ENCODE measurements at places on chromosomes 12 and 14.

GRCh38 chr12:54616933-54617680 is 17.6 kb downstream of the LACRT start:
- DNase-seq: no peak

DNA sequence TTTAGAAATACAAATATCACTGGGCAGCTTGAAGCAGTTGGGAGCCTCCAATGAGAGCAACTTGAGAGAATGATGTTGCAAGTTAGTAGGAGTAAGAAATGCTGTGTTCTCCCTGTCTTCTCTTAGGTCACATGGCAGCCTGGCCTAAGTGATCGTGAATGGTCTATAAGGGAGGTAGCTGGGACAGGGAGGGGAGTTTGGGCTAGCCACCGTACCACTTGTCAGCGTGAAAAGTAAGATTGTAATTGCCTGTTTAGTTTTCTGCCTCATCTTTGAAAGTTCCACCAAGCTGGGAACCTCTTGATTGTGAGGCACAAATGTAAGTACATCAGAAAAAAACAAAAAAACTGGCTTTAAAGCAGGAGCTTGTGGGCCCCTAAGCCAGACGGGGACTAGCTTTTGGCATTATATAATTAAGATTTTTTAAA is 36.4 kb downstream of the MDM2 start:
- no peak for DNase-seq

GRCh38 chr12:56084958-56085543 is 5.1 kb downstream of the ERBB3 start:
- DNase-seq: no peak

- DNase-seq: no peak
Observed at GRCh38 chr12:6034596-6034995, 89.5 kb upstream of the ANO2 start.

DNA sequence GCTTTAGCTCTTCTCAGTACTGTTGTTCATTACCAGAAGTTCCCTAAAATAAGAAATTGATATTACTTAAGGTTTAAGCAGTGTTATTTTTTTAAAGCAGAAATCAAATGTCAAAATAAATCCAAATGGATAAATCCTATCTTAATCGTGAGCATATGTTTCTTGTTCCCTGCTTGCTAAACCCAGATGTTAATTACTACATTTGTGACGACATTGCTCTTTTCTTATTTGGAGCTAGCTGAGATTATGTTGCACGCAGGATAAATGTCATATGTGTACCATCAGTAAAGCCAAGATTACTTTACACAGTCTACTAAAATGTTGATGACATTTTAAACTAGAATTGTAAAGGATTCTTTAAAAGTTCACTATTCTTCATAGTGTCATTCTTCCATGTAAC is 157.5 kb downstream of the PLCZ1 start:
- no peak for DNase-seq

DNA sequence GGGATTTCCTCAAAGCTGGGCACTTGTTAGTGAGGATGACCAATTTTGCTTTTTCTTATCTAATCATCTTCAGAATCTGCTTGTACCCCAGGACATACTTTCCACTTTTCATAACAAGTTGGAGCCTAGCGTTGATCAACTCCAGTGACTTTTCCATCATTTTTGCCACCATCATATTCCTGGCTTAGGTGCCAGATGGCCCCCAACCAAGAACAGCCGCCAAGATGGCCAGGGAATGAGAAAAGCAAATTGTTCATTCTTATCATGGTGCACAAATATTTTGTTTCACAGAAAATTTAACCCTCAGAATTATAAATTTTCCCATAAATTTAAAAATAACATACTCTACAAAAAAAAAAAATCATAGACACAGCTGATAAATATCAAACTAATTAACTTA is 37.5 kb downstream of the SLC2A13 start:
- DNase-seq: no peak

DNA sequence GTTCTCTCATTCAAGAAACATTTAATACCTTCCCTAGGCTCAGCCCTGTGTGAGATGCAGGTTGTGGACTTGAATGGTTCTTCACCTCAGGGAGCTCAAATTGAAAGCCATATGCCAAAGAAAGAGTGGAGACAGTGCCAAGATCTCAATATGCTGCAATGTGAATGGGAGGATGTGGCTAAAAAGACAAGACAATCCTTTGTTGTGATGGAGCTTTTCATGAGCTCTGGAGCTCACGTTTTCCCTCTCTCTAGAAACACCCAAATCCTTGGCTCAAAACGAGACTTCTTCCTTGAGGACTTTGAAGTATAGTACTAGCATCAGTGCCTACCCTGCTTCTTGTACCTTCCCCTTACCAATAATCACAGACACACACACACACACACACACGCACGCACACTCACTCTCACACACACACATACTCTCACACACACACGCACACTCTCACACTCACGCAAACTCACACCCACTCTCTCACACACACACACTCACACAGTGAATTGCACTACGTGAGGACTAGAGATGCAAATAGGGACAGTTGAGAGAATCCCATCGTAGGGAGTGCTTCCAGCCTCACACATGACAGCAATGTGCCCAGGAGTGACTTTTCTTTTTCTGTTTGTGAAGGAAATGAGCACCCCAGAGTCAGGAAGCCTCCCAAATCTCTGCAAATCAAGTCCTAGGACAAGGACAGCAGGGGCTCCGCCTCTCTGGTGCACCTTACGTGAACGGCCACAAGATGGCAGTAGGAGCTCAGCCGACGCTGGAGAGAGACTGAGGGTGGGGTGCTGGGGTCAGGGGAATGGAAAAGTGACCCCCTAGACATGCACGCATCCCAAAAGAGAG is 231.4 kb downstream of the PCNX1 start:
- peak; percentile 47 for DNase-seq

DNA sequence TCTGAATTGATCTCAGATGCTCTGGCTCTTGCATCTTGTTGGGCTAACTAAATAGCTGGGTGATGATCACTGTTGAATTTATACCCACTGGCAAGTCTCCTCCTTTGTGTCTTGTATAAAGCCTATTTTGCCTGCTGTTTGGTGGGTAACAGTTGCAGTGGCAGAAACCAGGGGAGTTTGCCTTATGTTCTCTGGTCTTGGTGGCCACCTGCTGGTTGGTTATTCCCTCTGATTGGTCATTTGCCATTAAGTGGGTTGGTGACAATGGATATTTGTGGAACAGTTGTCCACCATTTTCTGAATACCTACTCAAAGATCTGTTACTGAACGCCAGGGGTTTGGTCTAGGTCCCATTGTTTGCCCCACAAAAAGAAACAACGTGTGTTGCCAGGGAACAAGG is 52.1 kb downstream of the AVPR1A start:
- no peak for DNase-seq

DNA sequence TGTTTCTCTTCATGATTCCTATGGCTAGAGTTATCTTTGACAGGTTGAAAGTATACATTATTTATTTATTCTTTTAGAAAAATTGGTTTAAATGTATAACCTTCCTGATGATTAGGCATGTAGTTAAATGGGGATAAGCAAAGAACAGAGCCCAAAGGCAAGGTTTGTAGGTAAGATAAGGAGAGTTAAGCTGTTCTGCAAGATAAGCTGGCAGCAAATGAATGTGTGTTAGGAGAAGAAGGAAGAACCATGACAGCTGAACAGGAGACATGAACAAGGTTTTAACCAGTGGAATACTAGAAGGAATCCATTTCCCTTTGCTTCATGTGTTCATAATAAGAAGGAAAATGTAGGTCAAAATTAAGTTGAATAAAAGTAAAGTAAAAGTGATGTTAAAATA is 1330.1 kb upstream of the USP15 start:
- DNase-seq: no peak

- DNase-seq: no peak
Observed at GRCh38 chr14:78162202-78162601, 8.0 kb upstream of the NRXN3 start.

GRCh38 chr12:65984227-65984479 is 146.4 kb downstream of the LLPH start:
- DNase-seq: no peak

- no peak for DNase-seq
Observed at GRCh38 chr14:60107477-60107876, 15.8 kb downstream of the PCNX4 start.

DNA sequence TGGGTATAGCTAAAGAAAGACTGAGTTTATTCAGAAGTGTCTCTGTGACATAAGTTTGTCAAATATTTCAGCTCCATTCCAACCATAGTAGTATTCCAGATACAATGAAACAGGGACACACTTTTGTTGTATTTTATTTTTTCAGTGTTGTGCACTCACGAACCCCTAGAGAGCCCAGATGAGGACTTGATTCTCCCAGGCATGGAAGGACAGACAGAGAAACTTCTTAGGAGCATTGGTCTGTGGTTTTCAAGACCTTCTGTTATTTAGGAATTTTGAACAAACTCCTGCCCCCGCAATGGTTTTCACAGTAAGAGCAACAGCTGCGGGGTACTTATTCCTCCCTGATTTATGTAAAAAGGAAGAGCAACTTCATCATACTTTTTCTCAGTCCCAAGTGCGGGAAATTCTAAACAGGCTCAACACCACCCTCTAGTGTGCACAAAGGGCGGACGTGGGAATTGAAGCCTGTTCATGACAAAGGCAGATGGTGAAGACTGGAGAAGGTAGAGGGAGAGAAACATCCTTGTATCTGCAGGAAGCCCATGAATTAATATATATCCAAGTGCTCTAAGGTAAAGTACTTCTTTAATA is 147.6 kb downstream of the PAH start:
- peak; percentile 1 for DNase-seq

- no peak for DNase-seq
Observed at GRCh38 chr12:106049105-106049504, 89.6 kb downstream of the NUAK1 start.

DNA sequence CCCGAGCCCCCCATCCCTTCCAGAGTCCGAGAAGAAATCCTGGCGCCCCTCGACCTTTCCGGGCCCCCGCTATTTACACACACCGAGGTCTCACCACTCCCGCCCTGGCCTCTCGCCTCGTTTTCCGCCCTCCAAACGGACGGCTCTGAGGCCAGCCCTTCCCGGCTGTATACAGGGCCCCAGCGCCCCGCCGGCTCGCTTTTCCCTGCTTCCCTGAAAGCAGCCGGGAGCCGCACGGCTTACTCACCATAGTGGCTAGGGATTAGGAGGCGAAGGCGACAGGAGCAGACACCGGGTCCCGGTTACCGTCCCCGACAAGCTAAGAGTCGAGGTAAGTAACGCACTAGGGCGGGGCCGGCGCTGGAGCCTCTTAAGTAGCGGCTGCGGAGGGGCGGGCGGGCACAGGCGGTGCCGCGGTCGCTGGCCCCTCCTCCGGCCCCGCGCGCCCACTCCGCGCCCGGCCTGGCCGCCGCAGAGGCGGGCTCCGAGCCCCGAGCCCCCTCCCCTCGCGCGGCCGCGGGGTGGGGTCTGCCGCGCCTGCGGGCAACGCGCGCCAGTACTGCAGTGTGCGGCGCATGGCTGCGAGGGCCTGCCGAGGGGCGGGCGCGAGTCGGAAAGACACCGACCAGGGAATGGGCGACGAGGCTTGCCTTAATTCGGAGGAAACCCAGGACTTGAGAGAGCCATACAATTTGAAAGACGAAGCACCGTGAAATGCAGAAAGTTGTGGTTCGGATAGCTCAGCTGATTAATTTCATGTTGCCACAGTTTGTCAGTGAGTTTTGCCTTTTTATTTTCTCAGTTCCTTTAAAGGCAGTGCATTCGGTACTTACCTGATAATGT is at the start of gene TUBA1B:
Gene TUBA1B (minus strand): TSS at position 345 of the 843 bp plus-strand sequence. CDS start 95 bp downstream, at position 250.
- DNase-seq: peak; percentile 89

GRCh38 chr14:76937181-76938091 is 91.1 kb downstream of the IRF2BPL start:
- DNase-seq: no peak

DNA sequence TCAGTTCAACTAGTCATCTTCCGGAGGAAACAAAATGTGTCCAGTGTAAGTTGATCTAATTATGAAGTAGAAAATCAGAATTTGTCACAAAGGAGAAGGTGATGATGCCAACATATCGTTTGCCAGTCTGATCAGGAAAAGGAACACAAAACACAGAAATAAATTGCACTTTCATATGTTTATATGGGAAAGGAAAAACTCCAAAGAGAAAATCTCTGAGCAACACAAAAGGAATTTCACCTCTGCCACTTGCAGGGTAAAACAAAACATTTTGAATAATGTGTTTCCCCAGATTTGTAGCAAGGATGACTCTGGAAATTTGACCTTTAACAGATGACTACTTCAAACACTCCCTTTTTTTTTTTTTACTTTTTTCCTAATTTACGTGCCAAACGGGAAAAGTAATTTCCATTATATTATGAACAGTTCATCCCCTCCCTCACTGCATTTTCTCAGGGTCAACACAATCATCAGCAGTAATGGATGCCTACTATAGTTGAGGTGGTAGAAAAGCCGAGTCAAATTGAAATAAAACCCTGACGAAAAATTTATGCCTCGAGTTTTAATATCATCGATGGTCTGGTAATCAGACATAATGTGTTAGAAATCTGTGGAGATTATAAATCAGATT is 25.6 kb downstream of the MGAT4C start:
- no peak for DNase-seq

DNA sequence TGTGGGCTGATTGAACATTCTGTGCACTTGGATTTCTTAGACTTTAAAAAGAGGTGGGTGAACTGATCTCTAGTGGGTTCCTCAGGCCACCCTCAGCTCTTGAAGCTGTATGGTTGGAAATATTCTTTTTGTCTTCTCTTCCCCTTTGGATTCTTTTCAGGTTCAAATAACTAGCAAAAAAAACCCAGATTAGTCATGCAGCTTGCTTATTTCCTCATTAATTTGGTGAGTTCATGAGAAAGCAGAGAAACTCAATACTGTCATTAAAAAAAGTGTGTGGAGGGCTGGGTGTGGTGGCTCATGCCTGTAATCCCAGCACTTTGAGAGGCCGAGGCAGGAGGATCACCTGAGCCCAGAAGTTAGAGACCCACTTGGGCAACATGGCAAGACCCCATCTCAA is 183.4 kb downstream of the ESR2 start:
- DNase-seq: no peak

DNA sequence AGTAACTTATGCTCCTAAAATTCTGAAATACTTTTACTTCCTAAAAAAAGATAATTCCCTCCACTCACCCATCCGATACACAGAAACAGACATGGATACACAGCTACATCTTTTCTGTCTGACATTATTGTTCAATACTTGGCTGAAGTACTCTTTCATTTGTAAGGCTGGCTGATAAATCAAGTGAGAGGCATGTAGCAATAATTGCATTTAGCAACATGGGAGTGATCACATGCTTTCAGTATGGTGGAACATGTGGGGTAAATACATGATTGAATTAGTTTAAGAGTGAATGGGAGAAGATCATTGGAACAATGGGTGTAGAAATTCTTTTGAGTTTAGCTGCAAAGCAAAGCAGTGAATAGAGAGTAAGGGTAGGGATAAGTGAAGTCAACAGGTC is 25.6 kb downstream of the PTPRQ start:
- no peak for DNase-seq

DNA sequence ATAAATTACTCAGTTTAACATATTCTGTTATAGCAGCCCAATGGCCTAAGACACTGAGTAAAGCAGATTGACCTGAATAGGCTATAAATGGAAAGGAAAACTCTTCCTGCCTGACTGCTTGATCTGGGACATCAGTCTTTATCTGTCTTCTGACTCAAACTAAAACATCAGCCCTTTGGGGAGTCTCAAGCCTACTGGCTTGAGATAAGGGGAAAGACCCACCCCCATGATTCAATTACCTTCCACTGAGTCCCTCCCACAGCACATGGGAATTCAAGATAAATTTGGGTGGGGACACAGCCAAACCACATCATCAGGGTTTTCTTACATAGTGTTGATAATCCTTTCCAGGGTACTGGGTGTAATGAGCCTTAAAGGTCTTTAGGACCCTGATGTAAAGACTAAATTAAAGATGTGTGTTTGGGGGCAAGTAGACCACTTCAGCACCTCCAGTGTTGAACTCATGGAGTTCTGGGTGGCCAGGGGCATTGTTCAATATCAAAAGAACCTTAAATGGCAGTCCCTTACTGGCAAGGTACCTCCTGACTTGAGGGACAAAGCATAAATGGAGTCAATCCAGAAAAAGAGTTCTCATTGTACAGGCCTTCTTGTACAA is 67.8 kb downstream of the TSHR start:
- DNase-seq: no peak
